ENCODE measurements at places on chromosomes 2 and 18.

GRCh38 chr2:233108611-233109490 is 48.7 kb downstream of the INPP5D start:
- no peak for DNase-seq

DNA sequence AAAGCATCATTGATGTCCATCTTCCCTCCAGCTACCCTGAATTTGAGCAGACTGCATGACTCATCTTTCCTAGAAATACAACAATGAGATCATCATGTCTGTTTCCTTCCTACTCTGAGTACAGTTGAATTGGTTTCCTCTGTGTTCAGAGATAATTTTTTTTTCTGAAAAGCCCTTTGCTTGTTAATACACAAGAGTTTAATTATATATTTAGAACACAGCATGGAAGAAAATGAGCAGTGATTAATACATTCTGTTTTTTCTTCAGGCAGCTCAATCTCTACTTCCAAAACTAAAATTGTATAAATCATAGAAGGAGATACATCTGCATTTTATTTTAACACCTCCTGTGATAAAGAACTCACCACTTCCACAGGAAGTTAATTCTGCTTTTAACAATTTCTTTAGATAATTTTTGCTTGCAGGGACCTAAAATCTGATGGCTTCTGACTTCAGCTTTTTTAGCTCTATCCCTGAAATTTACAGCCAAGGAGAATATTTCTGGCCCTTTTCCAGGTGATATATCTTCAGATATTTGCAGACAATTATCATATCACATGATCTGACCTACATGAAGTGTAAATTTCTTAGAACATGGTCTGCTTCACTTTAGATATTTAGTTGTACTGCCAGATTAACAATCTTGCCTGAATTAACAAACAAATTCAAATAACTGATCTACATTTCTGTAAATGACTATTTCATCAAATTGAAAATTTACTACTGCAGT is 249.0 kb downstream of the TRIB2 start:
- DNase-seq, result peak; percentile 13

DNA sequence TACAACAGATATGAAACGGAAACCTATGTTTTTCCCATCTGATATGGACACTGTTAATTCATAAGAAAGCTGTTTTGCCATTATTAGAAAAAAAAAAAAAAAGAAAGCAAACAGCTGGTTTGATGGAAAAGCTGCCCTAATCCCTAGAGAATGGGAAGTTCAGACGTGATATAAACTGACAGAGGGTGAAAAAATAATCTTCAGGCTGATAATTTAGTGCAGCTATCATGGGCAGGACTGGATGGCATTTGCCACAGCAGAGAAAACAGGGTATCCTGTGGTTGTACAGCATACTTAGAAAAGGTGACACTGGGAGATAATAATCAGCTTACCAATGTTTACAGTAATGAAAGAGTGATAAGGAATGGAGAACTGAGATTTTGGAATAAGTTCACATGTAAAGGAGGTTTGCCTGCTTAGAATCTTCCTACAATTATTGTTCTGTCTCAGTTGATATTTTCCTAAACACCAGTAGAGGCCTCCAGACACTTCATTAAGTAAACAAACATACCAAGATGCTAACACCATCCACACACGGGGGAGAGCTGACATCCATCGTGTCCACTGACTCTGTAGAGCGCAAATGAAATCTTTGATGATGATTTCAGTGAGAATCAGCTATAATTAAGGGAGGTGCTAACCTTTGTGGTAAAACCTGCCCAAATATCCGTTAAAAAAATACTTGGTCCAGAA is 211.6 kb upstream of the MMADHC start:
- DNase-seq, result no peak

- DNase-seq, result no peak
Measured at GRCh38 chr2:42210203-42210602, 41.0 kb downstream of the EML4 start.

- no peak for DNase-seq
Measured at GRCh38 chr2:36634981-36635597, 37.1 kb upstream of the FEZ2 start.

DNA sequence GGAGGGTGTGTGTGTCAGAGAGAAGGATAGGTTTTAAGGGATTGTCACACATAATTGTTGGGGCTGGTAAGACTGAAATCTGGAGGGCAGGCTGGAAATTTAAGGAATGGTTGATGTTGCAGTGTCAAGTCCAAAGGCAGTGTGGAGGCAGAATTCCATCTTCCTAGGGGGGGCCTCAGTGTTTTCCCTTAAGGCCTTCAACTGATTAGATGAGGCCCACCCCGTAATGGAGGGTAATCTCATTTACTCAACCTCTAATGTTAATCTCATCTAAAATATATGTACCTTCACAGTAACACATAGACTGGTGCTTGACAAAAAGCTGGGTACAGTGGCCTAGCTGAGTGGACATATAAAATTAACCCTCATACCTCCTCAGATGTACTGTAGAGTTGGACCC is 30.9 kb upstream of the RPIA start:
- no peak for DNase-seq

GRCh38 chr2:36396878-36397539 is 41.4 kb downstream of the CRIM1 start:
- DNase-seq, result no peak

- DNase-seq, result no peak
Measured at GRCh38 chr2:196925768-196926561, 542 bp downstream of the PGAP1 start.

- DNase-seq, result peak; percentile 59
Measured at GRCh38 chr2:174341293-174341994, 6.7 kb downstream of the SP9 start.

- no peak for DNase-seq
Measured at GRCh38 chr18:79690071-79690470, 10.5 kb downstream of the CTDP1 start.

DNA sequence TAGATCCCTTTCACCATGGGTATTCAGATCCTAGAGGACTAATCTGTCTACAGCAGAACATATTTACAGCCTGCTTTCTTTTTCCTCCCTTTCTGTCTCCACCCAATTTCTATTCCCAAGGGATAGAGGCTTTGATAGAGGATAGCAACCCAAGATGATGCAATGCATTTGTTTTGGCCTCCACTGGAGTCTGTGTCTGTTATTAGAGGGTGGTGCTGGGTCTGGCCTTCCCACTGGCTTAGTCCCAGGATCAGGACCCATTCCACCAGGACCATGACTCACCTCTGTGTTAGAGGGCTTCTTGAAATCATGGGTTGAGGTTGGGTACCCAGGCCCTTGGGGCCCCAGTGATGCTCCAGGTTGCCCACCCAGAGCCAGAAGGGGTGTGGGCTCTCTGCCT is 239.7 kb upstream of the TNP1 start:
- DNase-seq, result peak; percentile 20

DNA sequence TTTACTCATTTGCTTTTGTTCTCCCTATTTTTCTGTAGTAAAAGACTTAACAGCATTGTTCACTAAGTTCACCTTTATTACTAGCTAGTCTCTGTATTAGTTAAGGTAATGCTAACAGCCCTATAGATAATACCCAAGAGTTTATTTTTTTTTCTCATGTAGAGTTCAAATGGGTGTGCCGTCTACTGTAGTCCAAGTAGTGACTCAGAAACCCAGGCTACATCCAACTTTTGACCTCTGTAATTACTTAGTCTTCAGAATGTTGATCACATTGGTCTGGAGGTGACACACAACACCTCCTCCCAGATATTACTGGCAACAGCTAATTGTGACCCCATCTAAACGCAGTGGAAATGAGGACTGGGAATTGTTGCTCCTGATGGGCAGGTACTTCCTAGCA is 7.7 kb downstream of the COQ10B start:
- no peak for DNase-seq

DNA sequence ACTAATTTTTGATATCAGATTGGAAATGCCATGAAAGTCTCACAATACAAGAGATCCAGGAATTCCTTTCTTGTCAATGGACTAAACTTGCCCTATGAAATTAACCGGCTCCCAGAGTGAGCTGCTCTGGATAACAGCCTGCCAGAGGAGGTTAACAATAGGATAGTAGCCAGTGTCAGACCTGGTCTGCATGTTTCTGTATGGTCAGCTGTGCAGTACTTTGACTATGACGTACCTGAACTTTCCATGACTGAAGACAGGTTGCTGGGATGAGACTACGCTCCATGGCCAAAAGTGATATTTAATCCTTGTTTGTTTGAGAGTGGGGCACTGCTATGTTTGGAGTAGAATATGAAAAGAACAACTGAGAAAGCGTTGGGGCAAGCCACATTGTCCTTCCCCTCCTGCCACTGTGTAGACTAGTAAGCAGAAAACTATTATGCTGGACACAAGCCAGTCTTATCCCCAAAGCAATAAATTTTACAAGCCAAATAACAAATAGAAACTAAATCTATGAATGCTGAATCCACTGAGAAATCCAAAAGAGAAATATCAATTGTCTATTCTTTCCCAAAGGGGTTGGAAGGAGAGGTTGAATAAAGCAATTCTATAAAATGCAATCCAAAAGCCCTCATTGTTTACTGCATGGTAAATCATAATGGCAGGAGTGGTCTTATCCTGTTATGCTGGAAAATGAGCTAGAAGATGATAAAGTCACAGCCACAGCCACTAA is 115.5 kb upstream of the CYP26B1 start:
- DNase-seq, result no peak

DNA sequence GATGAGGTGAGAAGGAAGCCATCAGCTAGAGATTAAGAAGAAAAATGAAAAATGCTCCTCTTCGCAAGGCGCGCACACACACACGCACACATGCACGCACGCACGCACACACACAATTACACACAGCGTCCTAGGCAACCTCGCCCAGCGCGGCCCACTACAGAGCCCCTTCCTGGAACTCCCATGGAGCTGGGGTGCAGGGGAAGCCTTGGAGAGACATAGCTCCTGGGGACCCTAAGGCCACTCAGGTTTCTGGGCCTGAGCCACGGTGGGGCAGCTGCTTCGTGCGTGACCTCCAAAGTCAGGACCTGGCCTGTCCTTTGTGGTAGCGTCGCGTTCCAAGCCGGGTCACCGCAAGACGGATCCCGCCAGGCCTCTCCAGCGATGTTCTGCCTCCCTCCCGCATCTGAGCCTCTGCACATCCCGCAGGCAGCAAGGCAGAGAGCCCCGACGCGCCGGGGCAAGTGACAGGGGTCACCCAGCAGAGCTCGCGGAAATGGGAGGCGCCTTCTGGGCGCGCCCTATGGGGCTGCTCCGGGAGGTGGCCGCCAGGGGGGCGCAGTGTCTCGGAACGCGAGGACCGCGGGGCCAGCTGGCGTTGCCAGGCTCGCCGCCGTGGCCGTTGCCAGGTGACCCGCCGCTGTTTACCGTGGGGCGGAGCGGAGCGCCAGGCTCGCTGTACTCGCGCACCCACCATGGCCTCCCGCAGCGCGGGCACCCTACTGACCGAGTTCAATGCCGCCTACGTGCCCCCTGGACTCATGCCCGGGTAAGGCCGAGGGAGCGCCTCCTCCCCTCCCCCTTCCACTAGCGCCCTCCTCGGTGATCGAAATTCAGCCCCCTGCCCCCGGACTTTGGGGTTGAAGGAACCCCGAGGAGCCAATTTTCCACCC is 79.0 kb downstream of the CIB4 start:
- no peak for DNase-seq

GRCh38 chr2:173568054-173568453 is 213.4 kb downstream of the CDCA7 start:
- DNase-seq, result no peak

- no peak for DNase-seq
Measured at GRCh38 chr2:158713523-158714138, 81.5 kb upstream of the DAPL1 start.

DNA sequence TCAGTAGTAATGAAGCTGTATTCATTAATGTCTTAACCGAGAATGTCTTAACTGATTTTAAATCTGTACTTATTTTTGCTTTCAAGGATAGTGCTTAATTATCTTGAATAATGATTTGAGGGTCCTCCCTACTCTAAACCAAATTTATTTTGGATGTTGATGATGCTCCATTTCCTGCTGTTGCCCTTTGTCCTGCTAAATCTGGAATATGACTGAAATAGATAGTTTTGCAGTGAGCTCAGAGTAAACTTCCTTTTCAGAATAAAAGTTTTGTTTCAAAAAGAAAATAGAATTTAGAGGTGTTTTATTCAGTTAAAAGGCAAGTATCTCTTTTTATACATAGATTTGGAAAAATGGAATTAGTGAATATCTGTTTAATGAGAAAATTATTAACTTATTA is 8.1 kb downstream of the NBEAL1 start:
- no peak for DNase-seq

DNA sequence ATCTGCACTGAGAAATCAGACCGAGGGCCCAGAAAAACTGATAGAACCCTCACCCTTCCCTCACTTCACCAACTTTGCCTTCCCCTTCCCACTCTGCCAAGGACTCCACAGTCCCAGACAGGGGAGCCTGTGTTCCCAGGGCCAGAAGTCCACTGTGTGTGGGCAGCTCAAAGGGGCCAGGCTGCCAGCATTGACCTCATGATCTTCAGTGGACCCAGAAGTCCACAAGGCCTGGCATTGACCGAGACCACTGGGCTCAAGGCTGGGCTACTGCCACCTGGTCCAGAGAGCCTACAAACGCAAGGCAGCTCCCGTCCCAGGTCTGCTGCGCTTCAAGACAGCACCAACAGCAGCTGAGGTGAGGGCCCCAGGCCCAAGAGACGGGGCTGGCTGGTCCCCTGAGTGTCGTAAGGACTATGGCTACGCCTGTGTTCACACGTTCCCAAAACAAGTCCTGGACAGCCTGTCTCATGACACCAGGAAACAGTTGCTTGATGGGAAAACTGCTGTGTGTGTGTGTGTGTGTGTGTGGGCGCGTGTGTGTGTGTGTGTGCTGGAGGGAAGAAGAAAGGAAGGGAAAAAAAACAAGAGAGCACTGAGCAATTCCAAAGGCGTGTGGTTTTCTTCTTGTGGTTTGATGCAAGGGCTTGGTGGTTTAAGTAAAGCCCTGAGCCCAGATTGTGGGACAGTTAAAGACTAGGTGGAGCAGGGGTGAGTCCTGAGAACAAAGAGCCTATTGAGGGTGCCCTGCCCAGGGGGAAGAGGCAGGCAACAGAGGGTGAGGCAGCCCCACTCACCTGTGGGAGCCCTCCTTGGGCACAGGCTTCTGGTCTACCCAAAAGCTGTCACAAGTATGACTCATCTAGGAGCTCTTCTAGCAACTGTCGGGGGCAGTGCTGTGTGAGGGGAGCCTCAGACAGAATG is 46.6 kb upstream of the ZBTB7C start:
- DNase-seq, result peak; percentile 33

- DNase-seq, result no peak
Measured at GRCh38 chr18:24470022-24470618, 9.7 kb downstream of the HRH4 start.

GRCh38 chr2:191255756-191256312 is 10.6 kb downstream of the MYO1B start:
- DNase-seq, result no peak

- DNase-seq, result no peak
Measured at GRCh38 chr2:201542291-201542690, 90.8 kb downstream of the STRADB start.

DNA sequence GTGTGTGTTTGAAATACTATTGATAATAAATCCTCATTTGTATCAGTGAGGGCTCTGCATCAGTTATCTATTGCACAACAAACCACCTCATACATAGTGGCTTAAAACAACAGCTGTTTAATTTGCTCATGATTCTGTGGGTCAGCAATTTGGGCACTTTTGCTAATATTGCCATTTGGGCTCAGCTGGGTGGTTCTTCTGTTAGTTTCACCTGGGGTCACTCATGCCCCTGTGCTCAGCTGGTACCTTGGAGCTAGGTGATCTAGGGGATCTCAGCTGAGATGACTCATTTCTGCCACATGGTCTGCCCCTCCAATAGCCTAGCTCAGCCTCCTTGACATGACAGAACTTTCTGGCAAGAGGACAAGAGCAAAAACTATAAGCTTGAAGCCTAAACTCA is 126.3 kb downstream of the LYPD6B start:
- no peak for DNase-seq

- DNase-seq, result no peak
Measured at GRCh38 chr2:3059141-3059925, 318.3 kb downstream of the EIPR1 start.

GRCh38 chr18:55245211-55245614 is 286.0 kb upstream of the CCDC68 start:
- DNase-seq, result no peak

All from brain pericyte (primary cell).